ENCODE measurements at places on chromosomes 7 and 10.

DNA sequence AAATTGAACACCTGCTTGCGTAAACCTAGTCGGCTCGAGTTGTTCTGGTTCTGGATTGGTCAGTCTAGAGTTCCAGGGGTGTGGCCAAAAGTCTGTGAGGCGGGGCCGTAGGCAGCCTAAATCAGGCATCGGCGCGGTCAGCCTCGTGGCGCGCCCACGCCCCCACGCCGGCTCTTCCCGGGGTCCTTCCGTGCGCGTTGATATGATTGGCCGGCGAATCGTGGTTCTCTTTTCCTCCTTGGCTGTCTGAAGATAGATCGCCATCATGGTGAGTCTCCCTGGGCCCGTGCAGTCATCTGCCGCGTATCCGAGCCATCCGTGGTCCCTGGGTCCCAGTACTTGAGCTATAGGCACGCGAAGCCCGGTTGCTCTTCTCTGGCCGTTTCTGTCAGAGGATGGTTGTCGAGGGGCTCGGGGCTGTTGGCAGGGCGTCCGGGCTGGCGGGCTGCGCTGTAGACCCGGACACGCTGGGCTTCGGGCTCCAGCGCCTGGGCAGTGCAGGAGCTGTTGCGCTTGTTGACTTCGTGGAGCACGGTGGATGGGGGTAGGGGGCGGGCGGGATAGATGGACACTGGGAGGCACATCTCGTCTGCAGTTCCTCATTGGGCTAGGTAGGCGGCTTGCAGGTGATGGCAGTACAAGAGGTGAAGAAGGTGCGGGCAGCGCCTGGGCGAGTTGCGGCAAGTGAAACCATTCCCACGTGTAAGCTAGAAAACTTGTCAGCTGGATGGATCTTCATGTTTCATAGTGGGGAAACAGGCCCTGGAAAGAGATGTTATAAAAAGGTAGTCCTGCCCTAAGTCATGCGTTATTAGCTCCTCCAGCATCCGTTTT lies at the start of gene RPS24:
TSS of gene RPS24 (plus strand) at position 227 of the 834 bp plus-strand sequence. CDS start at position 266, 39 bp downstream.
- DNase-seq, result peak; percentile 95

- DNase-seq, result no peak
These were observed 285.9 kb upstream of the NEBL start for GRCh38 chr10:21183025-21183424.

DNA sequence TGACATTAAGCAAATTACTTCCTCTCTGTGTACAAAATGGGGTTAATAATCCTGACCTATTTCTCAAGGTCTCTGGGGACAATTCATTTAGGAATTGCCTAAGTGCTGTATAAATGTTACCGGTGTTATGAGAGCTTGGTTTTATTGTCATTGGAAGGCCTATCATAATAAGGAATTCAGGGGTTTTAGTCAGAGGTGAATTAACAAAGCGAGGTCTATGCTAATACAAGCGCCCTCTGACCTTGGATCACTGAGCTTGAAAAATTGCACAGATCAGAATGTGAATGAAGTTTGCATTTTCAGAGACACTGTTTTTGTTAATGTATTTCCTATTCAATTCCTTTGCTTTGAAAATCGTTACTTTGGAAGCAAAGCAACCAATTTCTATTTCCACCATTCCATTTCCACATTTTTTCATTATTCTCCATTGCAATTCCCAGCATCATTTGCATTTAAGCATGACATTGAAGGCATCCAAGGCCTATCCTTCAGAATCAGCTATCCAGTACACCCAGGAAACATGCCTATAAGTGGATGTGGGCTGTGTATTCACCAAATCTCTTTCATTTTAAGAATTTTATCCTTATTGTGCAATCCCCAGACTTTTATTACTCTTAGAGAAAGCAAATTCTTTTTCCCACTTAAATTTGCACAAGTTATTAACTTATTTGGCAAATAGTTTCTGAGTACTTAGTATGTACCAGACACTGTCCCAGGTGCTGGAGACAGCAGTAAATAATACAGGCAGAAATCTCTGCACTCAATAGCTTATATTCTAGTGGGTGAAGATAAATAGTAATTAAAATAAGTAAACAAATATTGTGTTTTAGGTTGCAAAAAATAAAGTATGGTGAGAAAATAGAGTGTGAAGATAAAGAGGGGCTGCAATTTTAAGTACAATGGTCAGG lies 133.1 kb downstream of the NRCAM start:
- DNase-seq, result no peak

GRCh38 chr10:110068780-110069179 lies 61.0 kb downstream of the ADD3 start:
- no peak for DNase-seq

DNA sequence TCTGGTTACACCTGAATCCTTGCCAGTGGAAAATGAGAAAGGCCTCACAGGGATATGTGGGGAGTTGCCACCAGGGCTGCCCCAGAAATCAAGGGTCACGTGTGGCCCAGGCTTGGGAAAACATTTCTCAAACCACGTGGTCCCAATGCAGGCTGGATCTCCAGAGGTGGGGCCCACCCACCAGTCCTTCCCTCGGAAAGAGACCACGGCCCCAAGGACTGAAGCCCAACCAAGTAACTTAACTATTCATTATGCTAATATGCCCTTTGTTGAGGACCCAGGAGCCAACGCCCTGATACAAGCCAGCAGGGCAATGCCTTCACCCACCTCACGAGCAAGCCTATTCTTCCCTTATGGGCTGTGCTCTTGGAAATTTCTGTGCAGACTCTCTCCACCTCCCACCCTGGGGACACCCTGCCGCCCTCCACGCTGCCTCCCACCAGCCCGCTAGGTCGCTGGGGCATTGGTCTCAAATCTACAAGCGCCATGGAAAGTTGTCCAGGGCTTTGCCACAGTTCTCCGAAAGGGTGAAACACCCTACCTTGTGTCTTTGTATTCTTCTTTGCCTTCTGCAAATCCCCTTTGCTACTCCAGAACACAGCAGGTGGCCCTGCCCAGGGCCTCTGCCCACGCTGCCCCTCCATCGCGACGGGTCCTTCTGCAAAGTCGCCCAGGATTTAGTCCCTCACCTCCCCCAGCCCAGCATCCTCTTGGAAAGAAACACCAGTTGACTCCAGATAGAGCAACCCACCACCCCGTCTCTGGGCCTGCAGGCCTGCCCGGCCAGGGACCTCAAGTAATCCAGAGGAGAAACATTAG lies 8.8 kb downstream of the TNS3 start:
- no peak for DNase-seq

GRCh38 chr7:95828824-95829790 lies 56.8 kb downstream of the DYNC1I1 start:
- no peak for DNase-seq

GRCh38 chr7:127710635-127711034 lies 58.6 kb downstream of the SND1 start:
- DNase-seq, result no peak

- DNase-seq, result no peak
These were observed 65.8 kb downstream of the RAB18 start for GRCh38 chr10:27569946-27570345.

DNA sequence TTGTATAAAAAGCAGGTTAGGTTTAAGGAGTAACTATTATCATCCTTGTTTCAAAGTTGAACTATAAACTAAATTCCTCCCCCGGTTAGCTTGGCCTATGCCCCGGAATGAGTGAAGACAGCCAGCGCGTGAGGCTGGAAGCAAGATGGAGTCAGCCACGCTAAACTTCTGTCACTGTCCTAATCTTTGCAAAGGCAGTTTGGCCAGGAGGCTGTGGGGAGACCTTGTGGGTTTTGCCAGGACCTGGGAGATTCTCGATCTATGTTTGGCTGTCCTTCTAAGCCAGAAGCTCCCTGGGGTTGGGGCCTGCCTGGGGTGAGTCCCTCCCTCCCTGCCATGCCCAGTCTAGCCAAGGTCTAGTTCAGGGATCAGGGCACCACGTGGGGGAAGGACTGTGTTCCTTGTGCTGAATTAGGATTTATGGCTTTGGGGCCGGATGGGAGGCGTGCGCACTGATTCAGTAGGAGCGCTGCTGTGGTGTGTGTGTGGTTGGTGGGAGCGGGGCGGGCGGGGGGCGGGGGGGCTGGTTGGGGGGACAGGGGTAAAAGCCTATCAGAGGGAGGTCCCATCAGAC lies 871 bp upstream of the GTF2IRD1 start:
- DNase-seq, result peak; percentile 37

DNA sequence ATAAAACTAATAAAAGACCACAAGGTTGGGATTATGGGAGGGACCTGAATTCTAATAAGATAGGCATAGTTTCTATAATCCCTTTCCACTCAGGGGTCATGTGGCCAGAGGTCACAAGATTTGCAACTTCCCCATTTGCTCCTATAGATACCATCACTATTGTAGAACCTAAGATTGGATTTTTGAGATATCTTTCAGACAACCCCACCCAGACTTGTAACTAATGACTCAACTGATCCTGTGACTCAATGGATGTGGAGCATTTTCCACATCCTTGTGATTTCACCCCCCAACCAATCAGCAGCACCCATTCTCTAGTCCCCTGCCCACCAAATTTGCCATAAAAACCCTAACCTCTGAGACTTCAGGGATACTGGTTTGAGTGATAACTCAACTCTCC lies 51.9 kb upstream of the PIK3AP1 start:
- no peak for DNase-seq

DNA sequence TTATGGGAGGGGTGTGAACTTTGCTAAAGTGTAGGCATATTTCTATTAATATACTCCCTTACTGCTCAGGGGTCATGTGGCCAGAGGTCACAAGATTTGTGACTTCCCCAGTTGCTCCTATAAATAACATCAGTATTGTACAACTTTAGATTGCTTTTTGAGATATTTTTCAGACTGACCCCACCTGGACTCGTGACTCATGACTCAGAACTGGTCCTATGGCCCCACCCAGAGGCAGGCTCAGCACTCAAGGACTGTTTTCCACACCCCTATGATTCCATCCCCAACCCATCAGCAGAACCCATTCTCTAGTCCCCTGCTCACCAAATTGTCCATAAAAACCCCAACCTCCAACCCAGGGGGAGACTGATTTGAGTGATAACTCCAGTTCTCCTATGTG lies 2.7 kb upstream of the CUL2 start:
- no peak for DNase-seq

DNA sequence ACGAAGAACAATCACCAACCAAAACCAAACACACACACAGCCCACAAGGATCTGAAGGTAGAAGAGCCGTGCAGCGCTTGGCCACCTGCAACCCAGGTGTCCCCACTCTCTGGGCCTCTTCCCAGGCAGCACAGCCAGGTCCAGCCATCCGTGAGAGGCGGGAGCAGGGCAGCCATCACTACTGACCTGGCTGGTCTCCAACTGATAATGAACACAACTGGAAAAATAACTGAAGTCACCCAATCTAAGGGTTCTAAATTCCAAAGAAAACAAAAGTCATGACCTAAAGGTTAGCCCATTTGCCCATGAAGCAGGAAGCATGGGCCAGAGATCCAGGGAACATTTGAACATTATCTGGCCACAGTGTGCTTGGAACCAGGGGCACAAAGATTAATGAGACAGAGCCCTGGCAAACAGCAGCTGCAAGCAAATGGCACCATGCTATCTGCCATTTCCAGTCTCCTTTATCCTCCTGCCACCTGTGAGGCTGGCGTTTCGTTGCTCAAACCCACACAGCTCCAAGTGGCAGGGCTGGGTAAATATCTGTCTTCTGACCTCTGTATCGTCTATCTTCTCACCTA lies 207.9 kb downstream of the TNS3 start:
- DNase-seq, result no peak

DNA sequence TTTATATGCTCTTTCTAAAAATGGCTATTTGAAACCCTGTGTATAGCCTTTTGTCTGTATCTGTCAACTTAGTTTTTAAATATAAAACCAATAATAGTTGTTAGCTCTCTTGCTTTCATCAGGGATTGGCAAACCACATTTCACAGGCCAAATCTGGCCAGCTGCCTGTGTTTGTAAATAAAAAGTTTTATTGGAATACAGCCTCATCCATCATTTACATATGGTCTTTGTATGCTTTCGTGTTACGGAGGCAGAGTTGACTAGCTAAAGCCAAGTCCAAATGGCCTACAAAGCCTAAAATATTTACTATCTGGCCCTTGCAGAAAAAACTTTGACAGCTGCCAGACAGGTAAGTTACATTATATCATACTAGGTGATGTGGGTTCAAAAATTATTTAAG lies 235.0 kb downstream of the BICC1 start:
- DNase-seq, result no peak

DNA sequence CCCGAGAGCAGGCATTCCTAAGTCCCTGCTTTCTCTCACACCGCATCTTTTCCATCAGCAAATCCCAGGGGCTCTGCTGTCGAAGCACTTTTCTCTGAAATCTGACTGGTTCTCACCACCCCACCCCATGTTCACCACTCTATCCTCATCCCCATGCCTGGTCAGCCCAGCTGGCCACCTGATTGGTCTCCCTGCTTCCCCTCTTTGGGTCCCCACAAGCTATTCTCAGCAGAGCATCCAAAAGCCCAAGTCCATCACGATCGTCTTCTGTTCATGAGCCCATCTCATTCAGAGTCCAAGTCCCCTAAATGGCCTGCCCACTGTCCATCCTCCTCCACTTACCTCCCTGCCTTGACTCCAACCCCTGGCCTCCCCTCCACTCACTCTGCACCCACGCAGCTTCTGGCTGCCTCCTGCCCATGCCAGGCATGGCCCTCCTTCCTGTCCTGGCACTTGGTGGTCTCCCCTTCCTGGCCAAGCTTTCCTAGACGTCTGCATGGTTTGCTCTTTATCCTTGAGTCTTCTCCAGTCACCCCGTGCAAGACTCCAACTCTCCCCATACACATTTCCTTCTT lies 1.6 kb upstream of the PPP2R2D start:
- no peak for DNase-seq

GRCh38 chr7:73742753-73743641 lies 4.4 kb upstream of the ABHD11 start:
- DNase-seq, result no peak

- DNase-seq, result no peak
These were observed 19.3 kb downstream of the BRI3 start for GRCh38 chr7:98300595-98301372.

- no peak for DNase-seq
These were observed 549.6 kb downstream of the HTR7 start for GRCh38 chr10:90308223-90308622.

DNA sequence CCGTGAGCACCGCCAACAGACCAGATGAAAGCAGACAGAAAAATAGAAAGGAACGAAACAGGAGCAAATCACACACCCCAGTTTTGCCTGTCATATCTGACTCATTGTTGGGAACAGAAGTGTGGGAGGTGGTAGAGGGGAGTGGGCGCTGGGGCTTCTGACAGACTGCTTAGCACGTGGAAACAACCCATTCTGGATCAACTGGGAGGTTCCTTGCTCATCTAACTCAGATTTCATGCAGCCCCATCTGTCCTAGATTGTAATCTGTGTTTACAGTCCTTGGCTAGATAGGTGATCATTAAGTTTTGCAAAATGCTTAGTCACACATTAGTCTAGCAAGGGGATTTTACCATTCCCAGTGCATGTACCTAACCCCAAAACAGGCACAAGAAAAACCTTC lies 154.1 kb downstream of the NRP1 start:
- no peak for DNase-seq

- no peak for DNase-seq
These were observed 100.4 kb downstream of the ZNF277 start for GRCh38 chr7:112306903-112307302.
